ENCODE measurements at places on chromosomes 16 and 17. TPM values are rescaled to one million over a fixed set of nuclear protein-coding genes. Genes with fewer than 3 reads are reported as not detected.

- peak; percentile 97 for DNase-seq
Measured at GRCh38 chr17:42517516-42517915, 18.5 kb upstream of the NAGLU start.

GRCh38 chr16:18059089-18059488 lies 277.4 kb downstream of the NPIPA8 start:
- DNase-seq: no peak

GRCh38 chr16:11278681-11279628 lies 2.2 kb downstream of the PRM1 start:
- no peak for DNase-seq

DNA sequence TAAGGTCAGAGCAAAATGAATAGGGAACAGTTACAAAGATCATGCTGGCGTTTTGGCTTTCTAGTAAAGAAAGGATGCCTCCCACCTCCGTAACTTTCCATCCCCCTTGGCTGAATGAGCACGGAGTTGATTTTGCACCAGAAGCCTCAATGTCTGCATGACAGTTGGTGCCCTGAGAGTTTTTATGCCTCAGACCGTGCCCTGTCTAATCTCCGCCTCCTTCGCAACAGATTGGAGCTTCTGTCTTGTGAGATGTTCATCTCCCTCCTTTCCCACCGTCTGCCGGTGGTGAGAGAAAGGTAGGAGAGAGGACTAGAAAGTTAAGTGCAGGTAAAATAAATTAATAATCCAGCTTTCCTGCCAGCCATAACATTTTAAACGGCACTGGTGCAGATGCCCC lies 1.9 kb downstream of the HS3ST4 start:
- DNase-seq: no peak

GRCh38 chr16:66750279-66751052 lies 943 bp downstream of the DYNC1LI2 start:
- no peak for DNase-seq

GRCh38 chr17:45934044-45934979 lies 40.0 kb downstream of the MAPT start:
- peak; percentile 32 for DNase-seq

DNA sequence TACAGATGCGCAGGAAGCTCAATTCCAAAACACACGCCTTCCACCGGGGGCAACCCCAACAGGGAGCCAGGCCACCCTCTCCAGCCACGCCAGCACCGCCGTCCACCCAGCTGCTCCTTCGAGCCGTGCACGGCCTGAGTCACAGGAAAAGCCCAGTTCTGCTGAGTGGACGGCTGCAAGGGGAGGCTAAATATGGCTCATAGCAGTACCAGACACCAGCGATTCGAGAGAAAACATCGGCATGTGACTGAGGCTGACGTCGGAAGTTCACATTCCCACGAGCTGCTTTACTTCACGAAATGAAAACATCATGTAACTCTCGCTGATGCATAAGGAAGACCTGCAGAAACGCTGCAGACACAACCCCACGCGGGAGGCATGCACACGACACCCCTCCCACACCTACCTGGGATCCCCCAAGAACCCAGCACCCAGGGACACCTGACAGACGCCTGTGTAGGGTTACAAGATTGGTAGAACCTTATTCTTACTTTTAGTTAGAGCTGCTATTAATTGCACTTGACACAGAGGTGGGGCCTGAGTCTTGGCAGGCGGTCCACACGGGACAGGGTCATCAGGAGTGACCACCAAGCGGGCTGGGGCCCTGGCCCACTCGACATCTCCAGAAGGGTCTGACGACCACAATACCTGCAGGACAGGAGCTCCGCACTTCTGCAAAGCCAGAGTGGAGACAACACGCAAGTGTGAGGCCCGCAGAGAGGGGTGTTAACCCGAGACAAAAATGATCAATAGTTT lies 116.8 kb downstream of the ANKRD11 start:
- DNase-seq: no peak

GRCh38 chr17:62860962-62861873 lies 53.1 kb upstream of the MARCHF10 start:
- no peak for DNase-seq

DNA sequence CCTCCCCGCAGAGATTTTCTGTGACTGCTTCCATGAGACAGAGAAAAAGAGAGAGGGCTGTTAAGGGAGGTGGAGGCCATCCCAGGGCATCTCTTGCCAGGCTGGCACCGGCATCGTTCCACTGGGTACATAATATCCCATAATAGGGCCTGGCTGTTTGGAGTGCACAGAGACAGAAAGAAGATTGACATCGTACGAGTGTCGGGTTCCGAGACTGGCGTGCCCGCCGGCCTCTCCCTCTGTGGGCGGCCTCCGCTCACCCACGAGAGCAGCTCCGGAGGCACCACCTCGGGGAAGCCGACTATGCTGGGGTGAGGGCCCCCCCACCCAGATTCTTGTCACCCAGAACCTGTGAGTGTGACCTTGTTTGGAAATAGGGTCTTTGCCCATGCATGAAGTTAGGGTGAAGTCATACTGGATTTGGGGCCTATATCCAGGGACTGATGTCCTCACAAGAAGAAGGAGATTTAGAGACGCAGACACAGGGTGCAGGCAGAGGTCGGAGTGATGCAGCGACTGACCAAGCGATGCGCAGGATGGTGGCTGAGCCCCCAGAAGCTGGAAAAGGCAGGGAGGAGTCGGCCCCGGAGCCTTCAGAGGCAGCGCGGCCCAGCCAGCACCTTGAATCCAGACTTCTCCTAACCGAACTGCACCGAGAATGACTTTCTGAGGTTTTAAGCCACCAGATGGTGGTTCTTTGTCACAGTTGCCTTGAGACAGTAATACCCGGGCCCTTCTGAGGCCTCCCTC lies 101.8 kb upstream of the CIBAR2 start:
- DNase-seq: no peak

DNA sequence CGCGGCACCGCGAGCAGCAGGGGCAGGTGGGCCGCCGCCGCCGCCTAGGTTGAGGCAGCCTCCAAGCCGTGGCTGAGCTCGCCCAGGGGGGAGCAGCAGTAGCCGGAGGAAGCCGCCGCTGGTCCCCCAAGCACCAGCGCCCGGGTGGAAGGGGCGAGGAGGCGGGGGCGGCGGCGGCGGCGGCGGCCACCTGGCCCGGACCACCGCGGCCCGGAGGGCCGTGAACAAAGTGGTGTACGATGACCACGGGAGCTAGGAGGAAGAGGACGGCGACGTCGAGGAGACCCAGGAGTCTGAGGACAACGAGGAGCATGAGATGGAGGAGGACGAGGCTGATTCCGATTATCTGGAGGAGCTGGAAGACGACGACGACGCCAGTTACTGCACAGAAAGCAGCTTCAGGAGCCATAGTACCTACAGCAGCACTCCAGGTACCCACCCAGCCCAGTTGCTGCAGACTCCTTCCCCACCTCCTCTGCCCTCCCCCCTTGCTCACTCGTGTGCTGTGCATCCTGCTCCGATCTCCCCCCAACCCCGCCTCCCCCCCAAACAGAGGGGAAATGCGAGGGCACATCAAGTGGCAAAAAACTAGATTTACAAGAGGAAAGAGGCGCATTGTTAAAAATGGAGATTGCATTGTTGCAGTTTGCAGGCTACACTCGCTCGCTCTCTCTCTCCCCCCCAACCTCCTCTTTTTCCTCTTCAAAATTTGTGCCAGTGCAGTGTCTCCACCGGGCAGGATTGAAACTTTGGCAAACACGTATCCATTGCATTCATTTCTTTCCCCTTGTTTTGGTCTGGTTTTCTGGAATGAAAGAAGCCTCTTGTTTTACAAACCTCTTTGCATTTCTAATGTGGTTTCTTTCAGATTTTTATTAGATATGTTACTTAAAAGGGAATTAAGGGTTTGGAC lies 41.8 kb upstream of the AMZ2 start:
- DNase-seq: peak; percentile 85

GRCh38 chr16:8293413-8293812 lies 296.9 kb downstream of the TMEM114 start:
- no peak for DNase-seq

LGALS9 gene
- total RNA-seq: 56.9 TPM

TEX14 gene
- 0.10 TPM for total RNA-seq

ZNF750 gene
- total RNA-seq: not detected

MGAT5B gene
- total RNA-seq: 0.88 TPM

TBC1D3G gene
- not detected for total RNA-seq

CANT1 gene
- total RNA-seq: 34.7 TPM

ZNF232 gene
- total RNA-seq: 6.3 TPM

SLC5A11 gene
- not detected for total RNA-seq

All from posterior vena cava (tissue), 2 donors.